Stimulated activated CD4-positive, alpha-beta T cell treated with anti-CD3 and anti-CD28 coated beads, Interleukin-4, amount 100 ng/mL, for 4 hours (primary cell): ENCODE measurements at places on chromosomes 16 and 17.
A peak's percentile ranks its signal among the peaks of the same experiment; 100 is the strongest.

DNA sequence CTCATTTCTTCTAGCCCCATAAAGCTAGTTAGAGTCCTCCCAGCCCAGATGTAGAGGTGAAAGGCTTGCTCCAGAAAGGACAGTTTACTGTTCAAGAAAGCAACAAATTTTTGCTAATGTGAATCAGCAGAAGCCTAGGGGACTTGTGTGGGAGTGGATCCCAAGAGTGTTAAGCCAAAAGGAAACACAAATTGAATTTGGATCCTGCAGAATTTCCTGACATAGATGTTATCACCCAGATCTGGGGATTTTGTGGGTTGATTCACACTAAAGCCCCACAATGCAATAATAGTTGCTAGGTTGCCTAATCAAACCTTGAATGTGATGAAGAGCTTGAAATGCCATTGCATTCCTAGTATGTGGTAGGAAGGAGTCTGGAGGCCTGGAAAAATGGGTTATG lies 135.2 kb upstream of the HS3ST3A1 start:
- no peak for DNase-seq

DNA sequence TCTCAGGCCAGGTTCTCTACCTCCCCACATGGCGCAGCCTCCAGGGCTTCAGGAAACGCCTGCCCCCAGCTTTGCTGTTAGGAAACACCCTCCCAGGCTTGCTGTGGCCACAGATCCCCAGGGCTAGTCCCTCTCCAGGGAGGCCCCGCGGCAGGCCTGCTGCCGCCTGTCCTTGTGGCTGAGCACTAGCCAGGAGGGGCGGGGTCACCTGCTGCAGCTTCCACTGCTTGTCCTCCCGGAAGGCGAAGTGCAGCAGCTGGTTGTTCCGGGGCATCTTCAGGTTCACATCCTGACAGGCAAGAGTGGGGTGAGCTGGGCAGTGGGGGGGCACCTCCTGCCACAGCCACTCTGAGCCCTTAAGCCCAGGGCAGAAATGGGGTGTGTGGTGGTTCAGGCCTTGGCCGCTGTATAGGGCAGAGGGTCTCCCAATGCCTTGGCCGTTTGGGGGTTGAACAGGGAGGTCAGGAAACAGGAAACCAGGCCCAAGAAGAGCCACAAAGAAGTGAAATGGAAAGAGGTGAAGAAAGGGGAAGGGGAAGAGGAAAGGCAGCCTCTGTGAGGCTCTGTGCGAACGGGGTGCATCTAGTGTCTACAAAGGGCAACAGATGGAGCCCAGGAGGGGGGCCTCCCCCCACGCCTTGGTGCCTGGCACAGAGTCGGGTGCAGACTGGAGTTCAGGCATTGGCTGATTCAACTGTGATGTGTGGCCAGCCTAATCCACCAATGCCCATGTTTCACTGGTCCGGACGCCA lies 2.0 kb downstream of the ROGDI start:
- no peak for DNase-seq

GRCh38 chr16:57697896-57698537 lies 3.4 kb downstream of the DRC7 start:
- no peak for DNase-seq

GRCh38 chr16:81526935-81527334 lies 82.3 kb downstream of the CMIP start:
- no peak for DNase-seq

DNA sequence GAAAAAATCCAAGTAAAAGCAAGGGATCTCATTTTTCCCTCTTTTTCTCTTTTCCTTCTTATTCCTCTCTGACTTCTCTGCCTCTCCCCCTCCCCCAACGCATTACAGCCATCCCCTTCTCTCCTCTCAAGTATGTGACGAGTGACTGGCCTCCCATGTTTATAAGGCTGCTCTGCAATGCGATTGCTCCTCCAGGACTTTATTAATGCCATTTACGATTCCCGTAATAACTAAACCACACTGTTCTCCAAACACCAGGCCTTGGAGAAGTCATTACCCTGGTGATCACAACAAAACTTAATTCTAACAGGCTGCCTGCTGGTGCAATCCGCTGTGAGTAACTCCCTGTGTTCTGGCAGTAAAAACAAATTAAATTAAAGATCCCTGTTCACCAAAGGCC lies 88.8 kb downstream of the HS3ST3B1 start:
- no peak for DNase-seq

GRCh38 chr17:62787366-62787765 lies 20.7 kb downstream of the MARCHF10 start:
- DNase-seq = no peak

DNA sequence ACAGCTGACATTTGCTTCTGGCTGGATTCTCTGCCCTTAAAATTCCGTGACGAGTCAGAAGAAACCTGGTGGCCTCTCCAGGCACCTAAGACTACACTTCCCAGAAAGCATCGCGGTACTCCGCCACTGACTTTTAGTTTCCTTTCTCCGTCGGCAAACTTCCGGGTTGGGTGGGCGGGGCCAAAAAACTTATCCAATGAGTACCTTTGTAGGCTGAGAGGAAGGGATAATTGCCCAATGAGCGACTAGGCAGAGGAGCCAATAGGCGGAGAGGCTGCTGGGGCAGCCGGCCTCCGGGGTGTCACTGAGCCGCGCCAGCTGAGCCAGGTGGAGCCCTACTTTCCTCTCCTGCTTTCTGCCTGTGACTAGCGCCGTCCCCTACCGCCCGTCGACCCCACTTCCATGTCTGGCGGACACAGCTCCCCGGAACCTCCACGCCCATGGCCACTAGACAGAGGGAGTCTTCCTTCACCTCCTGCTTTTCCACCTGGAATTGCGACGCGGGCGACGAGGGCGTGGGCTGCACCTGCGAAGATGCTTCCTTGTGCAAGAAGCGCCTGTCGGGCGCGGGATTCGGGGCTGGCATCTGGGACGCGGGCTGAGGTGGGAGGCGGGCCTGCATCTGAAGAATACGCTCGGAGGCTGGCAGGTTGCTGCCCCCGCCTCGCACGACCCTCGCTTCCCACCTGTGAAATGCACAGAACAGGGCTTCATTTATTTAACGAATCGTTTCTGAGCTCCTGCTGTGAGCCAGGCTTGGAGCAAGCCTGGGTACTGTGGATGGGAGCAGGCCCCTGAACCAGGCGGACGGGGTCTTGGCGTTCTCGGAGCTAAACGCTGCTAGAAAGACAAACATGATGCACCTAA lies 16.5 kb upstream of the ARHGAP17 start:
- peak; percentile 92 for DNase-seq

GRCh38 chr17:3529817-3530741 lies 27.5 kb downstream of the TRPV3 start:
- DNase-seq = no peak
